ENCODE measurements at places on chromosomes 4 and X.

DNA sequence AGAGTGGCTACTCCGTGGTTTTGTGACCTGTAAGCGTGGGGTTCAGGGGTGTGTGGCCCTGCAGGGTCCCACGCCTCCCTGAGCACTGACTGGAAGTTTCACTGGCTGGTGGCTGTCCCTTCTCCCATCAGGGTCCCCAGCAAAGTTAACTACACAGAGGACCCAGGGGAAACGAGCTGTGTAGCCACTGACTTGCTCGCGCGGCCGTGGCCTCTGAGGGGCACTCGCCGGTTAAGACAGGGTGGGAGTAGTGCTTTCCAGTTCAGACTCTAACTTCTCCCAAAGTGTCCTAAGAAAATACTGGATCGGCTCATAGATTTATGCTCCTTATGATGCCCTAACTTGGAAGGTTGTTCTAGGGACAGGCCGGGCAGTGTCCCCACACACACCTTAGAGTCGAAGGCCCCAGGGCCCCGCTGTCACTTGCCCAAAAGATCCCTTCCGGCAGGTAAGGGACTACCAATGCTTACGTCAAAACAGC is 28.2 kb downstream of the NELFA start:
- no peak for DNase-seq

- DNase-seq, result no peak
Observed at GRCh38 chr4:32499171-32499570, 1779.0 kb downstream of the PCDH7 start.

GRCh38 chrX:41335958-41336331 is 2.0 kb downstream of the DDX3X start:
- DNase-seq, result no peak

- no peak for DNase-seq
Observed at GRCh38 chr4:145883101-145883694, 55.4 kb downstream of the ZNF827 start.

- DNase-seq, result no peak
Observed at GRCh38 chr4:99965674-99966350, 15.7 kb upstream of the H2AZ1 start.

DNA sequence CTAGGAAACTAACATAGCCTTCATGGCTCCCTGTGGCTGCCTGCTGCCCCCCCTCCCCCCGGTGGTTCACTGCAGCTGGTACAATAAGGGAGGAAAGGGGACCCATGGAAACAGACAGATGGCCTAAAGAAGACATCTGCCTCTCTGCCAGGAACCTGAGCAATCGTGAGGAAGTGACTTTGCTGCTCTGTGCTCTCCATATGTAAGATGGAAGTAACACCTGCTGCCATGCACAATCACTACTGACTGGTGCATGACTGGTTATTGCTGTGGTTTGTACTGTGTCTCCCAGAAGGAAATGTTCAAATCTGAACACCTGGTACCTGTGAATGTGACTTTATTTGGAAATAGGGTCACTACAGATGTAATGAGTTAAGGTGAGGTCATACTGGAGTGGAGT is 43.6 kb downstream of the CD99L2 start:
- no peak for DNase-seq

- DNase-seq, result no peak
Observed at GRCh38 chrX:13472975-13473374, 96.4 kb upstream of the EGFL6 start.

- DNase-seq, result no peak
Observed at GRCh38 chr4:141409556-141409955, 188.9 kb downstream of the ZNF330 start.

DNA sequence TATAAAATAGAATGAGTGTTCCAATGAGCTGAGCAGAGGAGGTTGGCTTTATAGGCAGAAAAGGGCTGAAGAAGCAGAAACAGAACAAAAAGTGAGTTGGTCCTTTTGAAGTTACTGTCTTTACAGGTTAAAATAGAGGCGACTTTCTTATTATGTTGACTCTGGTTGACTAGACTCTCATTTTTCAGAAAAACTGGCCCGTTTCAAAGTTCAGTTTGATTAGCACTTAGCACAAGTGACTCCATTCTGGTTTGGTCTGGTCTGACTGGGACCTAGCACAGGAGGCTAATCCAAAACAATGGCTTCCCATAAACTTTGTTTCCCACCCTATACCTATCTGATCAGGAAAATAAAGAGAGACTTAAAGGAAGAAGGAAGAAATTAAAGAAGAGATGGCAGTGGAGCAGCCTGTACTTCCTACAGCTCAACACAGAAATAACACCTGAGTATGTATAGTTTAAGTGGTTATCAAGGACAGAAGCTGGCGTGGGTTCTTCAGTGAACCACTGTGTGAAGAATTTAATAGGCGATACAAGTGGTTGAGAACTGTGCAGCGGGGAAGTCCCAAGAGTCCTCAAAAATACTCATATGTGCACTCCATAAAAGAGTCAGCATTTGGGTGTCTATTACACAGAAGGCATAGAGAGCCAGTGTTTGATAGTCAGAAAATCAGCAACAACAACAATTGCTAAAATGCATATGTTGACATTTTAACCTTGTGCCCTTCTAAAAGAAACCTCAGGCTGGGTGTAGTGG is 554.8 kb upstream of the HTR2C start:
- no peak for DNase-seq

- DNase-seq, result no peak
Observed at GRCh38 chr4:88792268-88792781, 94.7 kb upstream of the NAP1L5 start.

DNA sequence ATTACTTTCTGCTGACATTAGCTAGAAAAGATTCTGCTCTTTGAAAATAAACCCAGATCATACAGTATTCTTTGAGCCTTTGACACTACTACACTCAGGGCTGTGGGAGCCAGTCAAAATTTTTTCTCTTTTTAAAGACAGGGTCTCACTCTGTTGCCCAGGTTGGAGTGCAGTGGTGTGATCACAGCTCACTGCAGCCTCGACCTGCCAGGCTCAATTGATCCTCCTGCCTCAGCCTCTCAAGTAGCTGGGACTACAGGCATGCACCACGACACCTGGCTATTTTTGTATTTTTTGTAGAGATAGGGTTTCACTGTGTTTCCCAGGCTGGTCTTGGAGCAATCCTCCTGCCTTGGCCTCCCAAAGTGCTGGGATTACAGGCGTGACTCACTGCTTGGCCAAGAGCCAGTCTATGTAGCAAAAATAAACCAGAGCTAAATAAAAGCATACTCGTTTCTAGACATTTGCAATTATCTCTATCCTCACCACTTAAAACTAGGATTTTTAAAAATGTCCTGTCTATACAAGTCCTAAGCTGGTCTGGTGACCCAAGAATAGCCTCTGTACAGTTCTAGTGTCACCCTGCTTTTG is 43.2 kb downstream of the AKAP4 start:
- DNase-seq, result no peak

GRCh38 chr4:102153391-102153790 is 191.9 kb downstream of the SLC39A8 start:
- DNase-seq, result no peak

DNA sequence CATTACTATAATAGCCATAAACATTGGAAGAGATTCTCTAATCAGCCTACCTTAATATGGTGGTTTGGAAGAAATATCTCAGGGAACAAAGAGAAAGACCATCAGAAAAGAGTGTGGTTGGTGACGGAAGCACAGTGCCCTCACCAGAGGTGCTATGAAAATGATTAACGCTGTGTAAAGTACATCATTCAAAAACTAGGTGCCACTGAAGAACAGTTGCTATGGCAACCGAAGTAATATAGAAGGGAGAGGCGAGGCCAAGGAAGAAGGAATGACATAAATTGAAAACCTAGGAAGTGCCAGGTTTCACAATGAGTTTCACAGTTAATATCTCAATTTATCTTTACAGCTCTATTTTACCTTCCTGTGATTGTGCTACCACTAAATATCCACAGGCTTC is 57.0 kb upstream of the ARSJ start:
- DNase-seq, result no peak

DNA sequence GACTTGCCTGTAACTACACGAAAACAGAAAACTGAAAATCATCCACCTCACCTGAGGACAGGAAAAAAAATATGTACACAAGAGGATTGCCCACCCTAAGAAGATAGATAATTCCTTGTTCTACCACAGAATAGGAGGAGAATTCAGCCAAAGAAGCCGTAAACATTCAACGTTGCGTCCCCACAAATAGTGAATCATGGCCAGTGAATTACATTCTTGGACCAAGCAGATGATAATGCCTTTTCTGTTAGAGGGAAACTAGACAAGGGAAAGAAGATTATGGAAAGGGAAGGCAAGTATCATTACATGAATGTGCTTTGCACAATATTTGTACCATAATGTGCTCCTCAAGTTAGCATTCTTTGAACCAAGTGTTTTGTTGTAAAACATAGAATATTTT is 95.5 kb upstream of the C1QTNF7 start:
- DNase-seq, result no peak

- DNase-seq, result peak; percentile 79
Observed at GRCh38 chr4:163988865-163989264, 494.4 kb downstream of the TMA16 start.

DNA sequence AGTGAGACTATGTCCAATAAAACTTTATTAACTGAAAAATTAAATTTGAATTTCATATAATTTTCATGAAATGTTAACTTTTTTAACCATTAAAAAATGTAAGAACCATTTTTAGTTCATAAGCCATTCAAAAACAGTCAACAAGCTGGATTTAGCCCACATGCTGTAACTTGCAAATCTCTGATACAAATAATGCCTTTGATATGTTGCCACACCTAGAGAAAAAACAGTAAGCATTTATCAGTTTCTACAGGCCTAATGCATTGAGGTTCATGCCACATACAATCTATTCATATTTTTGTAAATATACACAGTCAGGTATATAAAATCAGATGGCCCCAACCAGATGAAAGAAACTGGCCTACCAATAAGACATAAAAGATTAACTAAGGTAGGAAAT is 52.8 kb downstream of the LCORL start:
- no peak for DNase-seq

GRCh38 chr4:32429151-32429550 is 1709.0 kb downstream of the PCDH7 start:
- DNase-seq, result no peak
